ENCODE measurements at places on chromosomes 16 and 17.

GRCh38 chr17:48671697-48672171 lies 45.6 kb upstream of the HOXB9 start:
- peak; percentile 54 for DNase-seq

- DNase-seq: peak; percentile 63
Measured at GRCh38 chr17:74212209-74212912, 1.0 kb upstream of the TTYH2 start.

GRCh38 chr16:81831722-81832126 lies 52.6 kb downstream of the PLCG2 start:
- DNase-seq: no peak

DNA sequence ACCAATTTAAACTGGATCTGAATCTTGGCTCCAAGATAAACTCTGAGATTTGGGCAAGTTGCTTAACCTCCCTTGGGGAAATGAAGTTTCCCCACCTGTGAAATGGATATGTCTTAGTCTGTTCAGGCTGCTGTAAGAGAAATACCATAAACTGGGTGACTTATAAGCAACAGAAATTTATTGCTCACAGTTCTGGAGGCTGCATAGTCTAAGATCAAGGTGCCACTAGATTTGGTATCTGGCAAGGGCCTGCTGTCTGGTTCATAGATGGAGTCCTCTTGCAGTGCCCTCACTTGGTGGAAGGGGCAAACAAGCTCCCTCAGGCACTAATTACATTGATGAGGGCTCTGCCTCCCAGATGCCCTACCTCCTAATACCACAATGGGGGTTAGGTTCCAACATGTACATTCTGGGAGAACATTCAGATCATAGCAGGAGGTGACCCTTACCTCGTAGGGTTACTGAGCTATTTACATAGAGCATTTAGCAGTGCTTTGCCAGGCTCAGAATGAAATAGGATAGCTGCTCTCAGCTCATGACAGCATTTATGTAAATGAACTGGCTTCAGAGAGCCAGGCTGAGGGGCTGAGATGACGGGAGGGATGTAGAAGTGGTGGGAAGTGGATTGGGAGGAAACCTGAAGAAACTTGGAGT lies 83.9 kb downstream of the SPECC1 start:
- DNase-seq: no peak

GRCh38 chr16:55438281-55438680 lies 40.7 kb upstream of the MMP2 start:
- DNase-seq: no peak

DNA sequence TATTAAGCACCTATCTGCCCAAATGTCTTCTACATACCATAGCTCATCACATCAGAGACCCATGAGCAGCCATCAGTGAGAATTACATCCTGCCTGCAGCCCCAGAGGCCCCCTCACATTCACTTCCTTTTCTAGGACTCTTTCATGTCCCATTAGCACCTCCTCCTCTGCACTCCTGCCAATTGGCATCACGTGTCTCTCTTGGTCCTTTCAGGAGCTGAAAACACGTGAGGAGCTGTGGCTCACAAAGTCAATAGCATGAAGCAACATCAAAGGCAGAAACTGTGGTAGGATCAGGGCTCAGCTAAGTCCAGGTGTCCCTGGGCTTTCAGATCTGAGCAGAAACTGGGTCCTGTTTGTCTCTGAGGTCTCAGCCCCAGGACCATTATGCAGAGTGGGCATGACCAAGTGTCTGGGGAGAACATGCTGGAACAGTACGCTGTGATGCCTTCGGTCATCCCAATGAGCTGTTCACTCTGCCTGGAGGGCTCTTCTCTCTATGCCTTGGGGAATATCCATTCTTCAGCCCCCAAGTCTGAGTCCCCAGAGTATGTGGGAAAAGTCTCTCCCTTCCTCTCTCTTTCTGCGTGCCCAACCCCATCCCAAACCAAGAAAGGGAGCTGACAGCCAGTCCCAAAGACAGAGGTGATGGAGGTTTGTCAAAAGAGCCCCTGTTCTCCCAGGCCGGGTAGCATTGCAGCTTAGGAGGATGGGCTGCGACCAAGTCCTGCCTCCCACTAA lies 457.0 kb upstream of the CDH5 start:
- DNase-seq: no peak

DNA sequence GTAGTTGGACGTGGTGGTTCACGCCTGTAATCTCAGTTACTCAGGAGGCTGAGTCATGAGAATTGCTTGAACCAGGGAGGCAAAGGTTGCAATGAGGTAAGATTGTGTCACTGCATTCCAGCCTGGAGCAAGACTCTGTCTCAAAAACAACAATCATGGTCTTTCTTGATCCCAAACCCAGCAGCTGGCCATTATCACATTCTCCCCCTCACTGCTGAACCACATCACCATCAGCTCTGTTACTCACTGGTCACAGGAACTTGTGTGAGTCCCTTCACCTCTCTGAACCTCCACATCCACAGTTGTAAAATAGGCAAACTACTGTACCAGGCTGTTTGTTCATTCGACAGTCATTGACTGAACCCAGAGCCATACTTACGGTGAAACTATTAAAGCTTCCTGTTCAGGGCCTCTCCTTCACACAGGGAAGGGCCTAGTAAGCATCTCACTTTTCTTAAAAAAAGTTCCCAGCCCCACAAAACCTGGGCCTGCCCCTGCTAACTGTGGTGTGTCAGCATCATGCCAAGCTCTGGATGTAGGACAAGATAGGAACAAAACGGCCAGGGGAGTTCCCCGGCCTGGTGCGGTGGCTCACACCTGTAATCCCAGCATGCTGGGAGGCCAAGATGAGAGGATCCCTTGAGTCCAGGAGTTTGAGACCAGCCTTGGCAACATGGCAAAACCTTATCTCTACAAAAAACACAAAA lies 104.7 kb downstream of the COPRS start:
- DNase-seq: no peak

GRCh38 chr17:64124609-64125008 lies 5.3 kb downstream of the ERN1 start:
- no peak for DNase-seq

All from C1 segment of cervical spinal cord (tissue), 14 donors.